ENCODE measurements at places on chromosomes 1 and 21. TPM values are rescaled to one million over a fixed set of nuclear protein-coding genes. Genes with fewer than 3 reads are reported as not detected.

Gene VAMP3
- total RNA-seq, result 90.3 TPM

Gene HIVEP3
- 1.4 TPM for total RNA-seq

Gene TEX38
- not detected for total RNA-seq

Gene LRRC3
- total RNA-seq, result 6.6 TPM

DNA sequence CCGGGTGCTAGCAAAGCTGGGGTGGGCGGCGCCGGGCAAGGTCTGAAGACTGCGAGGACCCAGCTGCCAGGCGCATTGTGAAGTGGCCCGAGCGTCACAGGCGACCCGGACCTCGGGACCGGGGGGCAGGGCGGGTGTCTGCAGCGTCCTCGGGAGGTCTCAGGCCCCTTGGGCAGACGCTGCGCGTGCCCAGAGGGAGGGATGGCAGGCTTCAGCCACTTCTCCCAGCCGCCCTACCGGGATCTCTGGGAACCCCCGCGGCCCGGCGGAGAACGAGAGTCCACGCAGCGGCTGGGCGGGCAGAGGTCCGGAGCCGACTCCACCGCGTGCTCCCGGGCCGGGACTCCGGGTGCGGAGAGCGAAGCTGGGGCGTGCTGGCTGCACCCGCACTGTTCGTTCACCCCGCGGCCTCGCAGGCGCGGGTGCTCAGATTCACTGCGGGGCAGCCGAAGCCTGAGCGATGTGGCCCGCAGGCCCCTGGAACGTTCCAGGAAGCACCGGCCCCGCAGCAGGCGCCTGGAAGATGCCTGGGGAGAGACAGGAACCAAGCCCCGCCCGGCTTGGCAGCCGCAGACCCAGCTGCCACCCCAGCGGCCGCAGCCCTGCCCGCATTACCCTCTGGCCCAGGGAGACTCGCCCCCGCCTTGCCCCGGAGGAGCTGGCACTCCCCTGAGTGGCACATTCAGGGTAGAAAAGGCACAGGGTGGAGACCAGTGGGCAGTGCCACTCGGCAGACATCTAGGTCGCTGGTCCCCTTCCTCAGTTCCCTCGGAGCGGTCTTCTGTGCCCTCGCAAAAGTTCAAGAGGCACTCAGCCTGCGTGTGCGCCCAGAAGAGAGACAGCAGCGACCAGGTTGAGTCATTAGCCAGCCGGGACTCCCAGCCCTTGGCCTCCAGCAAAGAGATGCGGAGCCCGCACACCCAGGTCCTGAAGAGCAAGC is at the start of gene CCDC185:
Gene CCDC185, plus strand, starts transcription at position 141 of the 940 bp plus-strand sequence. Its CDS starts 61 bp downstream, at position 202.
- DNase-seq, result peak; percentile 79

Gene S100A9
- 144 TPM for total RNA-seq

- no peak for DNase-seq
Observed at GRCh38 chr1:67909776-67910175, 76.5 kb upstream of the GNG12 start.

Gene MYOC
- 111 TPM for total RNA-seq

DNA sequence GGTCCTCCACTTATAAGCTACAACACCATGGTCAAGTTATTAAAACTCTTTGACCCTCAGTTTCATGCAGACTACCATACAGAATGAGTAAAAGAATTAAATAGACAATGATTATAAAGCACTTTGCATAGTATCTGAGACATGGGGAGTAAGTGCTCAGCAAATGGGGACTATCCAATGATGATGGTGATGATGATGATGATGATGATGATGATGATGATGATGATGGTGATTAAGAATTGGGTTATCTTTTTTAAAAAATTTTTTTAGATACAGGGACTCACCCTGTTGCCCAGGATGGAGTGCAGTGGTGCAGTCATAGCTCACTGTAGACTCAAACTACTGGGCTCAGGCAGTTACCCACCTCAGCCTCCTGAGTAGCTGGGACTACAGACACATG is 8.1 kb upstream of the EPS15 start:
- no peak for DNase-seq

DNA sequence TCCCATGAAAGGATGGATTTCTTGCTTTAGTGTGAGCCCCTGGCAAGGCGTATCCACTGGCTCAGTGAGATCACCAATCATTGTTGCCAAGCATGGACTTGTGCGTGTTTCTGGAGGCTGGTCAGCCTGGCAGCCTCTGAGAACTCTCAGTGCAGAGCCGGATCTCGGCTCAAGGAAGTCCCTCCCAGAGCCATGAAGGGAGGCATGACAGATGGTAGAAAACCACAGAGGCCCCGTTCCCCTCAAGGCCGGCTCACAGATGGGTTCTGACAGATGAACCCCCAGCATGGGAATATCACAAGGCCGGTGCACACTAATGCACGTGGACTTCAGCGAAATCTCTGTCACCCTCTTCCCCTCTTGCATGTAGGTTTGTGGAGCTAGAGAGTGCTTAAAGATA is 290.5 kb downstream of the AJAP1 start:
- no peak for DNase-seq

DNA sequence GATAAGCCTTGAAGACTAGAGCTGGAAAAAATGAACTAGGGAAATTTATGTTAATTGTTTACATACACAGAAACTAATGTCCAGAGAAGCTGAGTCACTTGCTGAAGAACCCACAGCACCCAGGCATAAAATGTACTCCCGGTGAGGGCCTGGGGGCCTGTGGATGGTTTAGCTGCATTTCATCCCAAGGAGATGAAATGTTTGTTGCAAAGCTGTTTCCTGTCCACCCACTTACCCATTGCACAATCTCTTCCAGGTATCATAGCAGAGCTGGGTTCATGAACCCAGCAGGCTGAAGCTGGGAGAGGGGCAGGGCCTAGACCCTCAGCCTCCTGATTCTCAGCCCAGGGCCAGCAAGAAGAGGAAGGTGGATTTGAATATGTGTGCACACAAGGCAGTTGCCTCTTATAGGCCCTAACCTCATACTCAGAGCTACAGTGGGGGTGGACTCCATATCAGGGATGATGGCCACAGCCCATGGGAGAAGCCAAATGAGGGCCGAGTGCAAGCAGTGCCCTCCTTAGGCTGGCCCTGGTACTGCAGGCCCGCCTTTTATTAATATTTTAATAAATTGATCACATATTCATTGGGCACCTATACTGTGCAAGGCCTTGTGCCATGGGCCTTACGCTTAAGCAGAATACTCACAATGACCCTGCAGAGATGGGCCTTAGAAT is 110.8 kb downstream of the LACTBL1 start:
- DNase-seq, result no peak

Gene KLHDC9
- total RNA-seq, result 7.4 TPM

GRCh38 chr1:51553911-51554310 is 34.8 kb upstream of the EPS15 start:
- DNase-seq, result no peak

Gene CCDC17
- total RNA-seq, result 0.98 TPM

Gene WNT2B
- total RNA-seq, result 4.7 TPM

GRCh38 chr1:51574796-51575195 is 42.1 kb upstream of the OSBPL9 start:
- no peak for DNase-seq

Gene HCRTR1
- total RNA-seq, result 1.7 TPM

DNA sequence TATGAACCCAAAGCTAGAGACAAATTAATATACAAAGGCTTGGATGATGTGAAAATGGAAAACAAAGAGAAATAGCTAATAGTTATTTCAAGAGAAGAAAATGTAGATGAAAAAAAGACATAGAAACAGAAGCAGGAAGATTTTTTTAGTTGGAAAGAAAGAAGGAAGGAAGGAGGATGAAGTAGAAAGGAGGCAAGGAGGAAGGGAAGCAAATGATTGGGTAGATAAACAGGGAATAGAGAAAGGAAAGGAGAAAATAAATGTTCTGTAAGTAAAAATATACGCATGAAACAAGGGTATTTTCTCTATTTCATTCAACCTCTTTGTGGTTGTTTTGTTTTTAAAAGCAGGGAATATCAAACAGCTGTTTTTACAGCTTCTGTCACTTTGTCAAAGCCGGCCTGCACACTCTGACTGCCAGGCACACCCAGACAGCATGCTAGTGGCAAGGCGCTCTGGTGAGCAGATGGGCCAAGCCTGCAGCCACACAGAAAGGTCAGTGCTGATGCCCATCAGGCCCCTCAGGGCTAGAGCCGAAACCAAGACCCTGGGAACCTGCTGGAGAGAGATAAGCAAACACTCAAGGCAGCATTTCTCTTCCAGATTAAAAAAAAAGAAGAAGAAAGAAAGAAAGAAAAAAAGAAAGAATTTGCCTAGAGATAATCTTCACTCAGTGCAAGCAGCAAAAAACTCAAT is 72.9 kb upstream of the CTTNBP2NL start:
- no peak for DNase-seq

GRCh38 chr1:85244271-85245061 is 15.0 kb downstream of the C1orf52 start:
- no peak for DNase-seq

DNA sequence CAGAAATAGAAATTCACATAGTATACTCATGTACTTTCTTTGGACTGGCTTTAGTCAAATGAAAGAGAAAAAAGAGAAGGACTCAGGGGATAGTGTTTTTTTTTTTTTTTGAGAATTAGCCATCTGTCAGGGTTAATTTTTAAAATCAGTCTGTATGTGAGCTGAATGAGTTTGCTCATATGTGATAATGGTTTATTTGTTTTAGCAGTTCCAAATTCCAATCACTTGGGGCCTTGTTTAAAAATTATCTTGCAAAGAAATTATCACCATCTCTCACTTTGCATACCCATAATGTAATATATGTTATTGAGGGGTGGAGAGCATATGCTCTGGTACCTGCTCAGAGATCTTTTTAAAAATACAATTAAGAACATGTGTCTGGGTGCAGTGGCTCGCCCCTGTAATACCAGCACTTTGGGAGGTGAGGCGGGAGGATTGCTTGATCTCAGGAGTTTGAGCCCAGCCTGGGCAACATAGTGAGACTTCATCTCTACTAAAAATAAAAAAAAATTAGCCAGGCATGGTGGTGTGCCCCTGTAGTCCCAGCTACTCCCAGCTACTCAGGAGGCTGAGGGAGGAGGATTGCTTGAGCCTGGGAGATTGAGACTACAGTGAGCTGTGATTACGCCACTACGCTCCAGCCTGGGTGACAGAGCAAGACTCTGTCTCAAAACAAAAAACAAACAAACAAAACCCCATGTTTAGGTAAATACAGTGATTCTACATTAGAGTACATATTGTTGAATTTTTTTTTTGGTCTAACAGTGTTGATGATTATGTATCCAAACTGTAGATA is 19.7 kb downstream of the GNAI3 start:
- DNase-seq, result no peak

DNA sequence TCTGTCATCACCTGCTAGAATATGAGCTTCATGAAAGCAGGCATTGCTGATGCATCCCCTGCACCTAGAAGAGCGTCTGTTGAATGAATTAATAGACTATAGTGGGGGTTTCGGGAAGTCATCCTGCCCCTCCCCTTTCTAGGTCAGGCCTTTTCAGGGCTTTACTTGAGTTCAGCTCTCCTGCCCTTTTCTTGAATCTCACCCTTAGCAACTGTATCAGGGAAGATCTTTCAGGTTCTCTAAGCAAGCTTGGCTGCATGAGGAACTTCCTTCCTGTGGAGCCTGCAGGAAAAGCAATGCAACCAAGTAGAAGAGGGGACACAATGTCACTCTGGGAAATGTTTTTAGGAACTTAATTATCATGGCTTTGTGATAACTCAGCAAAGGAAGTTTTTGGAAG is 27.2 kb upstream of the KIAA0040 start:
- DNase-seq, result no peak

- DNase-seq, result no peak
Observed at GRCh38 chr1:150981805-150982712, at the start of gene ANXA9. ANXA9 (plus strand) TSS chr1:150982292; CDS start chr1:150983106, 814 bp downstream.

Gene PTPN7
- 2.5 TPM for total RNA-seq

- no peak for DNase-seq
Observed at GRCh38 chr1:74777525-74777924, 44.6 kb downstream of the TYW3 start.

Gene HSF2BP
- 0.63 TPM for total RNA-seq

Gene LDLRAD1
- not detected for total RNA-seq

Gene FGGY
- 23.3 TPM for total RNA-seq

DNA sequence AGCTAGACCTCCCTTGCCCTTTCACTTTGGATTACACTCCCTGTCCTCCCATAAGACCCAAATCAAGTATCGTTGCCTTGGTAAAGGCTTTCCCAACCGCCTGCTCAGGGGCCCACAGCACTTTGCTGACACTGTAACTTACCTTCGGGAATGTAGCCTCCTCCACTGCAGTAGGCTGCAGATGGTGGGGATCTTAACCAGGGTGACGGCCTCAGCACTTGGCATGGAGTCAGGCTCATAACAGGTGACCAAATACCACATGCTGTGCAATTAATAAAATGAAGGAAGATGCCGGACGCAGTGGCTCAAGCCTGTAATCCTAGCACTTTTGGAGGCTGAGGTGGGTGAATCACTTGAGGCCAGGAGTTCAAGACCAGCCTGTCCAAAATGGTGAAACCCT is 88.7 kb upstream of the IRF2BP2 start:
- no peak for DNase-seq

Gene IVL
- not detected for total RNA-seq

Gene OPTC
- total RNA-seq, result not detected

Gene ASCL5
- total RNA-seq, result not detected

Gene CYP4A22
- total RNA-seq, result not detected

DNA sequence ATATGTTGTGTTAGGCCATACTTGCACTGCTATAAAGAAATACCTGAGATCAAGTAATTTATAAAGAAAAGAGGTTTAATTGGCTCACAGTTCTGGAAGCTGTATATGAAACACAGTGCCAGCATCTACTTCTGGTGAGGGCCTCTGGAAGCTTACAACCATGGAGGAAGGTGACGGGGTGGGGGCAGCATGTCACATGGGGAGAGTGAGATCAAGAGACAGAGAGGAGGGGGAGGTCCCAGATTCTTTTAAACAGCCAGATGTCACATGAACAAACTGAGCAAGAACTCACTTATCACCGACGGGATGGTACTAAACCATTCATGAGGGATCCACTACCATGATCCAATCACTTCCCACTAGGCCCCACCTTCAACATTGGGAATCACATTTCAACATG is 42.6 kb downstream of the TESK2 start:
- DNase-seq, result no peak

DNA sequence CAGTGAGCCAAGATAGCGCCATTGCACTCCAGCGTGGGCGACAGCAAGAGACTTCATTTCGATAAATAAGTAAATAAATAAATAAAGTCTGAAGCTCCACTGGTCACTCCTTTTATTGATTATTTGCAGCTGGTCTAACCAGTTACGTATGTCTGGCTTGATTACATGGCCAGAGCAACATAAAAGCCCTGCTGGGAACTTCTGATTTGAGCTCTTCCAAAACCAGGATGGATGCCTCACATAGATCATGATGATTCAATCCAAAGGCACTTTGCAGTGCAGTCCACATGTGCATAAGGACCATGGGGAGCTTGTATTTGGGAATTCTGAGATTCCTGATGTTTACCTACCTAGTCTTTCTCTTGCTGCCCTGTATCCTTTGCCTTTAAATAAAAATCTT is 24.0 kb downstream of the NSUN4 start:
- DNase-seq, result no peak

Gene ARHGAP30
- total RNA-seq, result 9.1 TPM

Gene GFI1
- 0.32 TPM for total RNA-seq

DNA sequence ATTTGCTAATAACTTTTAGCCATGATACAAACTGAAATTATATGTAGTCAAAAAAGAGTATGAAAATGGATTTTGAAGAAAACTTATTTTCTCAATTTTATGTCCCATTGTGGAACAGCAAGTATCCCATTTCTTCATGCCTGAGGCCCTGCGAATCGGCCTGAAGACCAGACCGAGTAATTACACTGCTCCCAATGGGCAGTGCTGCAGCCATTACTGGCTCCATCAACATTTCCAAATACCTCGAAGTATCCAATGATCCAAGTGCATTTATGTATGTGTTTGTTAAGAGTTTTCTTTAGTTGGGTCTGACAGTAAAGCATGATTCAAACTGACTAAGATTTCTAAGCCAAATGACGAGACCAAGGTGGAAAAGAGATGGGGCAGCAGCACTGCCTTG is 44.4 kb downstream of the HSF2BP start:
- DNase-seq, result no peak

Measured in esophagus muscularis mucosa (tissue), 4 donors.